Left hindlimb (tissue), 1 donor: ENCODE measurements at places on chromosomes 12 and 14.

DNA sequence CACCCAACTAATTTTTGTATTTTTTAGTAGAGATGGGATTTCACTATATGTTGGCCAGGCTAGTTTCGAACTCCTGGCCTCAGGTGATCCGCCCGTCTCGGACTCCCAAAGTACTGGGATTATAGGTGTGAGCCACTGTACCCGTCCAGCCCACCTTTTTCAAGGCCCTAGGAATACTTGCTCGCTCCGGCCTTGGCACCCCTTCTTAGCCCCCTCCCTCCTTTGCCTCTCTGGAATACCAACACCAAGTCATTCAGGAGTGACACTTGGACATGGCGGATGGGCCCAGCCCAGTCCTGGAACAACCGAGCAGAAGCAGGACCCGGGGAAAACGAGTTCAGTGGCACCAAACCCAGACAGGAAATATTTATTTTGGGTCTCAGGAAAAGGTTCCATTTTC is 29.1 kb downstream of the PLEKHG3 start:
- no peak for DNase-seq

- DNase-seq, result no peak
These were observed 10.1 kb upstream of the CRIP2 start for GRCh38 chr14:105464501-105464900.

GRCh38 chr14:72830786-72831594 is 62.9 kb downstream of the DPF3 start:
- no peak for DNase-seq

GRCh38 chr14:30906752-30907658 is 32.6 kb downstream of the COCH start:
- no peak for DNase-seq

GRCh38 chr12:115993737-115994136 is 283.8 kb downstream of the MED13L start:
- no peak for DNase-seq

GRCh38 chr12:47698631-47699030 is 7.2 kb downstream of the RPAP3 start:
- DNase-seq, result no peak

- no peak for DNase-seq
These were observed 87.4 kb downstream of the PAPOLA start for GRCh38 chr14:96589577-96589976.

DNA sequence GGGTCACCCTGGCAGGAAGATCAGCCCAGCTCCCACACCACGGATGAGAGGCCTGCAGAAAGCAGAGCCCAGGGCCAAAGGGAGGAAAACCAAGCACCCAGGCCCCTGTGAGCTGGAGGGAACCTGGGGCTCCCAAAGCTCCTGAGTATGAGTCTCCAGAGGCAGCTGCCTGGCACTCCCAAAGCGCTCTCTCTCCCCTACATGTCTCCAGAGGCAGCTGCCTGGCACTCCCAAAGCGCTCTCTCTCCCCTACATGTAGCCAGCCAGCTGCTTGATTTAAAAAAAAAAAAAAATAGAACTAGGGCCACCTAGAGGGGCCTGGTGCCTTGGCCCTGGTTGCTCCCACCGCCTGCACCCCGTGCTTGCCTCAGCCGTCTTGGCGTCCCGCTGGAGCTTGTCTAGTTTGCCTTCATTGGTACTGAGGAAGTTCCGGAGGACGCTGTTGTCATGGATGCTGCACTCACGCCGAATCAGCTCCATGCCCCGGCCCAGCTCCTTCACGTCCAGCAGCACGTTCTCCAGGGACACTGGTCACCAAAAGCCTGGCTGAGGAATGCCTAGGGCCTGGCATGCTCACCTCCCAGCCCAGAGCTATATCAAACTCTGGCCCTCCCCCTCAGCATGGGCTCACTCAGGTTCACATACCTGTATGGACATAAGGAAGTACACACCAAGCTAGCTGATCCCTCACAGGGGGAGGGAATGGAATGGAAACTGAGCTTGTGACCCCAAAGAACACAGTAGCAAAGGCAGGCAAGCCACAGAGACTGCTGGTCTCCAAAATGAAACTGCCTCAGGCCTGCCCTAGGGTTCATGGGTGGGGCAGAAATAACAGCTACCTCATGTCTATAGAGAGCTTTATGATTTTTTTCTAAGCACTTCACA is 24.7 kb downstream of the PRPF40B start:
- DNase-seq, result no peak

GRCh38 chr14:104293851-104294627 is 155.7 kb downstream of the KIF26A start:
- DNase-seq, result peak; percentile 24

DNA sequence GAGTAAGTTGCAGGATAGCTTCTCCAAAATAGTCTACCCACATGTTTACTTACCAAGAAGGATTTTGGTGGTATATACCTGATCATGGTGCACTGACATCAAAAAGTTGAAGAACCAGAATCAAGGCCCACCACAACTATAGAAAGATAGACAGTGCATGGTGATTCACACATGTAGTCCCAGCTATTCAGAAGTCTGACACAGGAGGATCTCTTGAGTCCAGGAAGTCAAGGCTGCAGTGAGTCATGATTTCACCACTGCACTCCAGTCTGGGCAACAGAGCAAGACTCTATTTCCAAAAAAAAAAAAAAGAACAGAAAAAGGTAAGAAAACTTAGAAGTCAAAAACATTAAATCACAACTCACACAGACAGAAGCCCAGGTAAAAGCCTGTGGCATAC is 422.2 kb upstream of the FOXG1 start:
- no peak for DNase-seq

GRCh38 chr14:91310606-91311283 is 66.2 kb upstream of the GPR68 start:
- no peak for DNase-seq

DNA sequence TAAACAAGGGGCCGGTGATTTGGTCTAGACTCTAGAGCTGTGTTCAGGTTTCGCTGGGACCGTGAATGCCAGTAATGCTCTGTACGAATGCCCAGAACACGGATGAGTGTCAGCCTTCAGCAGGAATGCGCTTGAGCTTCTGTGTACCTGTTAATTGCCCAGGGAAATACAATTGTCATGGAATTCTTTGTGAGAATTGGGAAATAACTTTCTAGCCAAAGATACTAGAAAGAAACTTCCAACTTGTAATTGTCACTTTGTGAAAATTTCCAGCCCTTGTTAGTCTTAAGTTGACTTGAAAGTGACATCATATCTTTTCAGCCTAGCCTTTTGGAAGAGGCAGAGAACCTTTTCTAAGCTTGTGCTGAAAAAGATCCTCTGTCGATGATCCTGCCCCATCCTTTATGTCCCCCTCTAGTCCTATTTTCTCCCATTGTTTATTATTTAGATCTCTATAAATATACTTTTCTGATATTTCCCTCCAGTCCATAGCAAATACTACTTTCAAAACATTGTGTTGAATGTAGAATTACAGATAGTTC is 2.7 kb downstream of the CHST11 start:
- DNase-seq, result no peak

DNA sequence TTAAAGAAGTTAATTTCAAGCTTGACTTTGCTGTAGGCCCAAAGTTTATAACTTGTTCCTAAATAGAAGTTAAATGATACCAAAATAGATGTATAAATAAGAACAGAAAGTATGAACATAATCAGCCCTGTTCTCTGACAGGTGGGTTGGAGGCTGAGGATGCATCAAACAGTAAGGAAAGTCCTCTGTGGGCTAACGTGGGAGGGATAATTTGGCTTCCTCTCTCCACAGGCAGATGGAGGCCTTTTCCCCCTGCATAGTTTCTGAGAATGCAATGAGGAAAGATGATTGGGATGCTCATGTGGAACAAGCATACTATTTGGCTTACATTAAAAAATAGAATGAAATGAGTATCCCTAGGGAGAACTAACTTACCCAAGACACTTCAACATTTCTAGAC is 56.5 kb downstream of the GARIN6 start:
- no peak for DNase-seq

GRCh38 chr14:68784226-68784910 is 8.5 kb downstream of the ZFP36L1 start:
- DNase-seq, result peak; percentile 51

DNA sequence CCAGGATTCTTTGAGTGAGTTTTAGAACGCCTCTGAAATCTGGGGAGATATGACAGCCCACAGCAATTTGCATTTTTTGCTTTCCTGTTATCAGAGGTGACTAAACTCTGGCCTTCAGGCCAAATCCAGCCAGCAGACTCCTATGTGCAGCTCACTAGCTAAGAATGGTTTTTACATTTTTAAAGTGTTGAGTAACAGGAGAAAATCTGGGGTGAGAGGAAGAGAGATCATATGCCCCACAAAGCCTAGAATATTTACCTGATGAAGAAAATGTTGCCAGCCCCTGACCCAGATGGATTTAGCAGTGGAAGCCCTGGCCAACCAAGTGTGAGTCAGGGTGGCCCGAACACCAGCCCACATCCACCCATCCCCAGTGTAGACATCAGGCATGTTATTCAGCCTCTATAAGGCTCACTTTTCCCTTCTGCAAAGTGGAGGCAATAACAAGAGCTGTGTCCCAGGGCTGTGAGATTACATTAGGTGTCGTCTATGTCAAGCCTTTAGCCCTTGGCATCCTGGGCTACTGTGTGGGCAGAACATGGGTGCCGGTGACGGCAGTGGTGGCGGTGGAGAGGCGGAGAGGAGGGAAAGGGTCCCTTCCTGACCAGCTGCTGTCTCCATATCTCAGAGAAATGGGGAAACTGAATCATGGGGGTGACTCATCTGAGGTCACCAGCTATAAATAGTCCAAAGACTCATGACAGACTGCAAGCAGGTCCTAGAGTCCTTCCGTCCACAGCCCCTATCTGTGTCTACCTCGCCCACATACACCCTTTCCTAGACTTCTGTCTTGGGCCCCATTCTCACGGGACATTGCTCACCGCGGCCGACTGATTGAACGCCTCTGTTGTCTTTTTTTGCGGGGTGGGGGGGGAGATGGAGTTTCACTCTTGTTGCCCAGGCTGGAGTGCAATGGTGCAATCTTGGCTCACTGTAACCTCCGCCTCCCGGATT is 32.6 kb upstream of the CD9 start:
- DNase-seq, result no peak

- no peak for DNase-seq
These were observed 56.0 kb upstream of the DCD start for GRCh38 chr12:54704202-54704601.

DNA sequence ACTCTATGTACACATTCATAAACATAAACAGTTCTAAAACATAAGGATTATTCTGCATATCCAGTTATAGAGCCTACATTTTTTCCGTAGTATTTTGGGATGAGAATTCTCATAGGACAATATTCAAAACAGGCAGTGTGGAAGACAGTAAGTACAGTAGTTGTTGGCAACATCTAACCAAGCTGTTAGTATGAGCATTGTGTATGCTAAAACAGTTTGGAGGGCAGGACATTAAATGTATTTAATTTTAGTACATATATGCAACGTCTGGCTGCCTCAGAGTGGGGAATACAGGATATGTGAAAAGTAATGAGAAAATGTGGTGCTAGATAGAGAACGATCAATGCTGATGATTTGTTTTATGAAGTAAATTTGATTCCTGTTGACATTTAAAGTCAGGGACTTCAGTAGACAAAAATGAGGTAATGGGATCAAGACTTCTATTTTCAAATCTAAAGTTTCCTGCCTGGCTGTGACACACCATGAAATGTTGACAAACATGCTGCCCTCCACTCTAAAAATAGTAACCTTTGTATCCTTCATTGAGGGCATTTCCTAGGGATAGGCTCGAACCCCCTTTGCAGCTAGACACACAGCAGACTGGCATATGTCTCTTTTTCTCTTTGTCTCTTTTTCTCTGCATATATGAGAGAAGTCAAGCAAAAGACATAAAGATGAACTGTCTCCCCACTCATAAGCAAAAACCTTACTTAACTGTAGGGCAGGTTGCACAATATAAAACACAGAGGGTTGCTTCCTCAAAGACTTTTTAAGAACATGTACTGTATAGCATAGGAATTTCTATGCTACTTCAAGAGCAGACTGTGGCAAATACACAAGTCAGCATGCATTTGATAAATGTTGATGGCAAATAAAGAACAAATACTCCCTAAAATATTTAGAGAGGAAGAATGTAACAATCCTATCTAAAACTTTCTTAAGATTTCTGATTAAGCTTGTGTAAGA is 75.5 kb upstream of the GTF2A1 start:
- DNase-seq, result no peak

DNA sequence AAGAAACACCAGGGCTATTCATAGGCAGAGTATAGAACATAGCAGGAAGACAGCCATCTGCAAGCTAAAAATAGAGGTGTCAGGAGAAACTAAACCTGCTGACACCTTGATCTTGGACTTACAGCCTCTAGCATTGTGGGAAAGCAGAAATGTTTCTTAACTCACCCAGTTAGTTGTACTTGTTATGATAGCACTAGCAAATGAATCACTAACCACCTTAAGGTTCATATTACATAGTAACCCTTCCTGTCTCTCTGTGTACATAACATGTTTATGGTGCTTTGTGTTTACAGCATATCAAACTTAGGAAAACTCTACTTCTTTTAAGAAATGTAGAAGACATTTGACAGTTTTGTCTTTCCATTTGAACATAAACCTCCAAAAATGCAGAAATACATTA is 1031.3 kb downstream of the FSCB start:
- no peak for DNase-seq

DNA sequence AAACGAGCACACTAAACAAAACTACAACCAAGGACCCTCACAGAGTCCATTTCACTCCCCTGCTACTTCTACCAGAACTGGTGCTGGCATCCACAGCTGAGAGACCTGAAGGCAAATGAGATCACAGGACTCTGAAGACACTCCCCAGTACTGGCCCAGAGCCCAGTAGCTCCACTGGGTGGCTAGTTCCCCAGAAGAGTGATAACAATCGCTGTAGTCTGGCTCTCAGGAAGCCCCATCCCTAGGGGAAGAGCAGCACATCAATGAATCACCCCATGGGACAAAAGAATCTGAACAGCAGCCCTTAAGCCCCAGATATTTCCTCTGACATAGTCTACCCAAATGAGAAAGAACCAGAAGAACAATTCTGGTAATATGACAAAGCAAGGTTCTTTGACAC is 190.7 kb upstream of the BMP4 start:
- no peak for DNase-seq

GRCh38 chr12:111102102-111102739 is 181.8 kb upstream of the MYL2 start:
- DNase-seq, result no peak

GRCh38 chr14:74488786-74489397 is 4.2 kb downstream of the NPC2 start:
- DNase-seq, result no peak

GRCh38 chr12:868722-869121 is 80.8 kb downstream of the RAD52 start:
- no peak for DNase-seq

DNA sequence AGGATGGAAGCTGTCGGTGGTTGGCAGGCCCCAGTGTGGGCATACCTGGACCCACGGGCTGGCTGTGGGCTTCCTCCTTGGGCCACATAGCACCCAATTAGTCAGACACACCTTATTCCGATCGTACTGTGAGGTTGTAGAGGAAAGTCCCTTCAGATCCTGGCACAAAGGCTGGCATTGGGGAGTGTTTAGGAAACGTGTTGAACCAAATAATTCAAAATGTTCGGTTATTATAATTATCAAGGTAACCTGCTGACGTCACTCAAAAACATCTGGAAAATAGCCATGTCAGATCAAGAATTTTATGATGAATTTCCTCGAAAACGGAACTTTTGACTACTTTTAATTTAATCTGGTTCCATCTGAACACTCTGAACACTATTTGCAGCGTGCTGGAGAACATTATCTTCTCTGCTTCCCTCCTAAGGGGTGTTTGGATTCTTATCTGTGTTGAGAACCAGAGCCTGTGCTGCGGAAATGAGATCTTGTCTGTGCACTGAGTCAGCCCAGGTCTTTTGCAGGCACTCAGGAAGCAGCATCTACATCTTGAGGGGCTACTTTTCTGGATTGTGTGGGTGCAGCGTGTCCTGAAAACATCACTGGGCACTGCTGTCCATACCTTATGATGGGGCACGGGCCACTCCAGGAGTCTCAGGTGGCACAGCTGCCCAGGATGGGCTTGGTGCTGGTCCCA is 100.3 kb downstream of the SLC25A47 start:
- no peak for DNase-seq
